ENCODE measurements at places on chromosomes 2 and 18.

GRCh38 chr18:71707400-71707799 is 836.7 kb downstream of the CBLN2 start:
- DNase-seq: no peak

DNA sequence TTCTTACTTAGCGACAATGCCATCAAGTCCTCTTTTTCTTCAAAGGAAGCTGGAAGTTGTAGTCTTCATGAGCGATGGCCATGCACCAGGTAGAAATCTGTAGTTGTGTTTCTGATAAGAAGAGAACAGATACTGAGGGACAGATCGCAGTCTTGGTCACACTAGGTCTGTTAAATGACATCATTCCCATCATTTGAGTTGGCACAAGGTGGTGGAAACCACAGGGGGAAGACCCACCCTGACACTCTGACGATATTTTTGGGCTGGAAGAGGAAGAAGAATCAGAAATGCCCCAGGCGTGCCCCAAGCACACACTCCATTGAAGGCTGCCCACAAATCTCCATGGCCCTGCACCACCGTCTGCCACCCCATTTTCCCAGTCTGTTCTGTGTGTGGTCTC is 89.0 kb upstream of the BOD1L2 start:
- DNase-seq: no peak

DNA sequence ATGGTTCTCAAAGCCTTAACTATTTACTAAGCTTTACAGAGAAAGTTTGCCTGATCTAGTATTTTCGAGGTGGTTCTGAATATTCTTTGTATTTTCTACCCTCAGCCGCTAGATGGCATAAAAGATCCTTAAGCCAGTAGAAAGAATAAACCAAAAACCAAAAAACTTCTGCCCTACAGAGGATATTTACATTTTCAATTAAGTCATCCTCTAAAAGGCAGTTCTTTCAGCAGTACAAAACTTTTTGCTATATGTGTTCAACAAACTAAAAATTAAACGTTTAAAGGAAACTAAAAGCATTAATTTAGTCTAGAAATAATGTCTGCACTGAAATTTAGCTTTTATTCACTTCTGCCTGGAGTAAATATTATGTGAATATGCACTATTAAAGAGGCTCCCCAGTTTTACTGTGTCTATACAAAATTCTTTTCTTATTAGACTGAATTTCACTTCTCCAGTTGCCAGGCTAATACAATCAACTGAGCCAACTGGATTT is 297.5 kb downstream of the PIEZO2 start:
- DNase-seq: no peak

DNA sequence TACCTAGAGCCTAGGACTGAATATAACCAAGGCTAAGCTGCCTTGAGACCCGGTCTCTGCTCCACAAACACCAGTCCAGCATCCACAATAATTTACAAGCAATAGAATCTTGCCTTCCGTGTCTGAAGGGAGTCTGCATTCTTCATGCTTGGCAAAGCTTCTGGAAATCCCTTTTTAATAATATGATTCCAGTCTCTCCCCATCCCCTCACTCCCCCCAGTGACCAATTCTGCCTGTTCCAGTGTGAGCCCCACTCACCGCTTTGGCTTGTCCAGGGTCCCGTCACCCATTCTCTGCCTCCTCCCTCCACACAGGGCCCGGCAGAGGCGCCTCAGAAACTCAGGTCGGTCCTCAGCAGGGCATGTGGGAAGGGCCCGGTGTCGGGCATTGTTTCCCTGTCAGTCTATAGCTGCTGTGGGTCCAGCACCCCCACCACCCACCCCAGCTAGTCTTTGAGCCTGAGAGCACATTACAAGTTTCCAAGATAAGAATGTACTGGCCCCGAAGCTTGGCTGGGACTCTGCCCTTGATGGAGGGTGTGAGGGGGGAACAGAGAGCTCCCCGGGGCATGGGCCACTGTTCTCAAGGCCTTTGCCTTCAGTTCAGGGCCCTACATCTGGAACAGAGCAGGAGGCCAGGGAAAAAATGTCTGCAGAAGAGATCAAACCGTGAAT is 129.7 kb upstream of the MYCN start:
- no peak for DNase-seq

DNA sequence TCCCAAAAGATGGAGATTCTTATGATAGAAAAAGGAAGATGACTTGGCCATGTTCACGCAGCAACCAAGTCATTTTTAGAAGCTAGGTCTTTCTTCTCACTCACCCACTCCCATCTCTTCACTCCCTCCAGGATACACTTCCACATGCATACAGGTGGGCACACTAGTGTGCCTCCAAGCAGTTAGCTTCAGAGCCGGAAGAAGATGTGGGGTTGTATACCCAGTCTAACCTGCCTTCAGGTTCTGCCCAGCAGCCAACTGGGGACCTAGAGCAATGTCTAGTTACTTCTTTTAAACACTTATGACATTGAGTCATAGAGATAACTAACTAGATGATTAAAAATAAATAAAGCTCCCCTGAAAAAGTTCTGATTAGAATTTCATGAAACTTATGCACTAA is 21.8 kb upstream of the TANK start:
- no peak for DNase-seq

DNA sequence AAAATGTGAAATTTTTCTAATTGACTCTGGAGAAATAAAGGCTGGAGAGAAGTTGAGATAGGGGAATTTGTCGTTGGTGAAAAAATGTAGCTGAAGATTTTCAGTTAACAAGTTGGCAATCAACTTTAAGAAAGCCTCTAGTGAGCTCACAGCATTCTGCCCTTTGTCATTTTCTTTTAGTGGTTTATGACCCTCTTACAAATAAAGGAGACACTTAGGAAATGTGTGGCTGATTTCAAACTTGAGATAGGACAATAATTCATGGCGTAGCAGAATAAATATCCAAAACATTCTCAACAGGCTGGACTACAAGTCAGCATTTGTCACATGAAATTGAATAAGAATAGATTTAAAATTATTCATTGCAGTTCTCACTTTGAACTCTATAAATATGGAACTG is 412.5 kb upstream of the SPHKAP start:
- DNase-seq: no peak

DNA sequence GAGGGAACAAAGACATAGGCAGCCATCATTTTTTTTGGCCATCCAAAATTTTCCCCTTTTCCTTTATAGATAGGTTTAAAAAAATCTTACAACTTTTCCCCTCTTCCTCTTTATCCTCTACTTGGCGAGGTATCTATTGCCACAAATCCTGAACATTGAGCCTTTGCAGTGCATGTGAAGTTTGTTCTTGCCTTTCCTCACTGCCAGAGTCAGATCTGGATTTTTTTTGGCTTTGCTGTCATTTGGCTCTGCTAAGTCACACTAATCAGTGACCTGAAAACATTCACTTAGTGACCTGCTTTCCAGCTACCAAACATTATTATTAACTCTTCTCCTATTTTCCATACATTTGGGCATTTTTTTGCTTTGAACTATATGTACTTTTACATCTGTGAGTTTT is 249.2 kb upstream of the ZSWIM2 start:
- DNase-seq: no peak

GRCh38 chr2:110872521-110872920 is 140.1 kb downstream of the ACOXL start:
- DNase-seq: no peak

DNA sequence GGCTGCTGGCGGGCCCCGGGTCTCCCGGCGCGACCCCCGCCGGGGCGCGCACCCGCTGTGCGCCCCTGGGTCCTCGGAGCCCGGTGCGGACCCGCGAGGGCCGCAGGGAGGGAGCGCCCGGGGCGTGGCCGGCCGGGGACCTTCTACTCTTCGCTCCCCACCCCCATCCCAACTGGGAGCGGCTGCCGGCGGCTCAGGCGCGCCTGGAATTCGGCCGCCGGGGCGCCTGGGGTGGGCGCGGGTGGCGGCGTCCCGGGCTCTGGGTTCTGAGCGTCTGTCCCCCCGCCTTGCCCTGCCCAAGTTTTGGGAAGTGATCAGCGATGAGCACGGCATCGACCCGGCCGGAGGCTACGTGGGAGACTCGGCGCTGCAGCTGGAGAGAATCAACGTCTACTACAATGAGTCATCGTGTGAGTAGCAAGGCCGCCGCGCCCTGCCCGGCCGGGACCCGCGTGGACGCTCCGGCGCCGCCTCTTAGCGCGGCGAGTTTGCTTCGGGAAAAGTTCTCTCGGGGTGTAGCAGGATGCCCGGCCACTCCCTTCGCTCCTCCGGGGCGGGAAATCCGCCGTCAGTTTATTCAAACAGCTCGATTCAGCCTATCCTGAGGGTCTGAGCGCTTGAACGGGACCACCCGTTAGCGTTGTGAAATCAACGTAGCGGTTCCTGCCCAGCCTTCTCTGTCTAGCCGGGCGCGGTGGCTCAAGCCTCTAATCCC is 502 bp downstream of the TUBB6 start:
- DNase-seq: peak; percentile 29

GRCh38 chr2:177264693-177265587 is at the start of gene NFE2L2:
Gene NFE2L2 (minus strand): TSS chr2:177264727. CDS start chr2:177264576, 151 bp downstream.
- peak; percentile 60 for DNase-seq

DNA sequence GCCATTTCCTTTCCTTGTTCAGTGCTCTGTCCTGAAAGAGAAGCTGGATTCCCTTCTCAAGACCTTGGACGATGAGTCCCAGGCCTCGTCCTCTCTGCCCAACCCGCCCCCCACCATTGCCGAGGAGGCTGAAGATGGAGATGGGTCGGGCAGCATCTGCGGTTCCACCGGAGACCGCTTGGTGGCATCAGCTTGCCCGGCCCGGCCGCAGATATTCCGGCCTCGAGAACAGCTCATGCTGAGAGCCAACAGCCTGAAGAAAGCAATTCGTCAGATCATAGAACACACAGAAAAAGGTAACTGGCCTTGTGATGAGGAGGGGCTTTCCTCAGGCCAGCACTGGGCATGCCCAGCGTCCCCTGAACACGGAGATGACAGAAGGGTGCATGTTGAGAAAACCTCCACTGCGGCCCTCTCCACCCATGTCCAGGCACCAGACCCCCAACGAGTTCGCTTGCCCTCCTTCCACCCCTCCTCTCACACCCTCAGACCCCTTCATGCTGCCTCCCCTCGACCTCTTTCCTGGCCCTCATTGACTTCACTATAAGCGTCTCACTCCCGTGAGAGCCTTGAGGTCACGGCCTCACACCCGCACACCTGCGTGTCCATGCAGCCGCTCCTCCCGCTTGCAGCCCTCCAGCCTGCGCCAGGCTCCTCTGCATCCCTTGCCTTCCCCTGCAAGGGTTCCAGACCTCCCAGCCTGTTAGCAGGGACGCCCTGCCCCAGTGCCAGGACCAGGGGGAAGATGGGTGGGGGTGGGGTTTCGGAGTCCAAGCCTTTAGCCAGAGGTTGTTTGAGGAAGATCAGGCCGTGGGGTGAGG is 95.0 kb downstream of the DGKD start:
- no peak for DNase-seq

DNA sequence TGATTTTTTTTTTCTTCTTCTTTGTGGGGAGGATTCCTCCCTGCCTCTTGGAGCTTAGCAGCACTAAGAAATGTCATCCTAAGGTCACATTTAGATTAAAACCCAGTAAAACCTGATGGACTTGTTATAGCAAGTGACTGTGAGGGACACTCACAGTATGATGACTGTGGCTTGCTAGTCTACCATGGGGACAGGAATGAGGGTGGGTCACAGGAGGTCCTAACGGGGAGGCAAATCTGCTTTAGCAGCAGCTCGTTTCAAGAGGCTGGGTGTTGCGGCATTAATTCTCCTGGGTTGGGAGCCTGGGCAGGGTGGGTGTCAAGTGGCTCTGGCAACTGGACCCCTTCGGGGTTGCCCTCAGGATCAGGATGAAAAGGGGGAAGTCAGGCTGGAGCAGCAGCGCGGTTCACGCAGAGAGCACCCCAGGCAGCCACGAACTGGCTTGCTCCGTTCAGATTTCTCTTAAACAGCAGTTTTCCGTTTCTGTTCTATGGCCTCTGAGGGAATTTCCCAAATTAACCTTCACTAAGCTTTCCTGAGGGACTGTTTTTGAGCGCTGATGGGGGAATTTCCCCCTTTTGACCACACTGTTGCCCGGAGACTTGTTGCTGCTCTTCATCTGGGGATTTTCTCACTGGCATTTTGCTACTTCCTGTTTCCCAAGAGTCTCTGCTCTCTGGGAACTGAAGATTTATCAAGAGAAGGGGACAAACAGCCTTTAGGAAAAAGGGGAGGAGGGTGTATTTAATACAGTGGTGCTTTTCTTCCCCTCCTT is 59.8 kb upstream of the PELI1 start:
- DNase-seq: no peak

DNA sequence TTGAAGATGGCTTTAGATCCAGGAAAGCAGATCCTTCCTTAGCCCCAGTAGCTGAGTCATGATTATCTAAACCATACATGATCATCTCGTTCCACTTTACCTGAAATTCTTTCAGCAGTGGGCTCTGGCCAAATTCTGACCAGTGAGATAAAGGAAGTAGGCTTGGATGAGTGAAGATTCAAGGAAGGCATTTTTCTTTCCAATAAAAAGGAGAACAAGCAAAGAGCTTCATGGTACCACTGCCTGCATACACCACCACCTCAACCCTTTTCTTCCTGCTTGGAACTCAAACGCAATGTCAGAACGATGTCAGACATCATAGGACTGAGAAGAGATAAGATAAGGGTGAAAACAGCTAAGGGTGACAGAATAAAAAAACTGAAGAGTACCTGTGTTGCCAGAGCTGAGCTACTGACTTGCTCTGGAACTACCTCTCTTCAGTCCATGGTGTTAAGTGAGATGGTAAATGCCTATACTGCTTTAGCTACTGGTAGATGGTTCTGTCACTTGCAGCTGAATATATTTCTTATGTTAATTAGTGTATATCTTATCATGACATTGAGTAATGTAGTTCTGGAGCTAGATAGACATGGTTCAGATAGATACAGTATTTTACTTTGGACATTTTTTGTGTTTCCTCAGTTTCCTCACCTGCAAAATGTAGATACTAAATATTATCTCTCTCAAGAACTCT is 58.7 kb upstream of the ACVR1 start:
- DNase-seq: no peak

Data from GOT3 (cell line).